Cortex of kidney (tissue), 1 donor: ENCODE measurements at places on chromosomes 1 and 21.

- no peak for DNase-seq
Measured at GRCh38 chr1:187003353-187003752, 174.6 kb downstream of the PLA2G4A start.

- DNase-seq, result no peak
Measured at GRCh38 chr1:66271216-66271903, 262.6 kb upstream of the SGIP1 start.

DNA sequence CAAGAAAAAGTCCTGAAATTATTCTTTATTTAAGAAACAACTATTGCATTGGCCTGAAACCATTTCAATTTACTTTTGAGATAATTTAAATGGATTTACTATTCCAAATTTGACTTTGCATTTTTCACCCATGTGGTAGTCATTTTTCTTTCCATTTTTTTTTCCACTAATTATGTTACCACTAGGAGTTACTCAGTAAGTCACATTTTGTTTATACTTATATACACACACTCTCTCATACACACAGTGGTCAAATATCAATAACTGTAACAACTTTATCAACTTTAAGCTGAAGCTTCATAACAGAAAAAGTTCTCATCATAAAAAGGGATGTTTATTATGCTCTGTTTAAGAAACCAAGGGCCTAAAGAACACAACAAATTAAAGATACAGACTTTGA lies 222.8 kb downstream of the SIPA1L2 start:
- no peak for DNase-seq

DNA sequence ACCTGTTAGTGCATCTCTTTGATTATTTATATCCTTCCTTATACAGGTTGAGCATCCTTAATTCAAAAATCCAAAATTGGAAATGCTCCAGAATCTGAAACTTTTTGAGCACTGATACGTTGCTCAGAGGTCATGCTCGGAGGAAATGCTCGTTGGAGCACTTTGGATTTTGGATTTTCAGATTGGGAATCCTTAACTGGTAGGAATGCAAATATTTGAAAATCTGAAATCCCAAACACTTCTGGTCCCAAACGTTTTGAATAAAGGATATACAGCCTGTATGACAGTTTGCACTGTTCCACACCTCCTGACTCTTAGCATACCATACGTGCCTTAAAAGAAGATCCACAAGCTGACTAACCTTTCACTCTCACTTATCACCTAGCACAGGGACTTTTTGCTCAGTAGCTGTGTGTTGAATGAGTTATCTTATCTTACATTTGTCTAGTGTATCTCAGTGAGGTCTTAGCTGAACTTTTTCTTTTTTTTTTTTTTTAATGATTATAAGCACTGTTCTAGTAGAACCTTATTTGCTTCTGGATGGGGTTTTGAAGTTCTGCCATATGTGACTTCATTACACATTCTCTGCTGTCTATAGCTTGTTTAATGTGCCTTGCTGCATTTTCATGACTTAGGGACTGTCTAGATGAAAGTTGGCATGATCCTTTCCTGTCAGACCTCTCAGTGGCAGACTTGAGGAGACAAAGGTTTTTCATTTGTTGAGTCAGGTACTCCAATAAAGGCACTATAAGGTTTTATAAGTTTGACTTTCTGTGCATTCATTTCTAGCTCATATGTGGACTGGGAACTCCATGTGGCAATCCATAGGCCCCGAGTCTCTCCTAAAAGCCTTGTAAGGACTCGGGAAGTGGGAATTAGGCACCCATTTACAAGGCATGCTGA lies 21.6 kb downstream of the PTGFRN start:
- DNase-seq, result no peak

DNA sequence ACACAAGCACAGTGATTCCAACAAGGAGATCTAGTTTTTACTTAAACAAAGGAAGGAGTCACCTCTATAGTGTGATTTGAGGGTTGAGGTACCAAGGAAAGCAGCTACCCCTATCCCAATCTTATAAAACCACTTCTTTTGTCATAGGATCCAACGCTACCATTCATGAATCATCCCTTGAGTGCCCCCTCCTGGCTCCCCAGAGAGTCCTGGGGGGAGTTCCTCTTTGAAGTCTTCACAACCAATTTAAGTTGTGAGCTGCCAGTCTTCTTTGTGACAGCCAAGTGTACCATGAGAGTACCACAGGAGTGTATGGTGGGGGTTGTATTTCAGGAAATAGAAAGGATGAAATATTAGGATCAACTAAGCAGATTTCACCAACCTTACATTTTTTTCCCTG lies 39.1 kb upstream of the NHLH2 start:
- DNase-seq, result no peak

DNA sequence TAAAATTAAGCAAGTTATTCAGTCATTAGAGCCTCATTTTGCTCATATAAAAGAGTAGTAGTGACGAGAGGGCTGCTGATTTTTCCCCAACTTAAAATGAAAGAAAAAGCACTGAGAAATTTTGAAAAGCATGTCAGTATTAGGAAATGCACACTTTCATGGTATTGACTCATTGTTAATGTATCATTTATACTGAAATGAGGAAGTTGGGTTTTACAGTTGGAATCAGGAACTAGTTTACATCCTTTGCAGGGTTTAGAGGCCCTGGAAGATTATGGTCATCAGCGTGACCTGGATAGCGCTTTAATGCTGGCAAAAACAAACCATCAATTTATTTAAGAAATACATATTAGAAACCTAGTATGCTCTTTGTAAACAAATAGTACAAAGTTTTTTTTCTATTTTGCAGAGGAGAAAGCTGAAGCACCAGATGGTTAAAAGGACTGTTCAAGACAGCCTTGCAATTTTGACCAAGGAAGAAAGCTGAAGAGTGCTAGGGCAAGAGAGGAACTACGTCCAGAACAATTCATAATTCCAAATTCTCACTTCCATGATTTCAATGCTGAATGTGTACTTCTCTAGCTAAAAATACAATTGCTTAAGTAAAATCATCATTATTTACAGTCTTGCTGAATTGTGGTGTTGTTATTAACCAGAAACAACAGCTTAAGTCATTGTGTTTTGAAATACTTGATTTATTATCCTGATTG lies 94.8 kb upstream of the SGIP1 start:
- DNase-seq, result no peak
